ENCODE measurements at places on chromosomes 7 and 10.
A peak's percentile ranks its signal among the peaks of the same experiment; 100 is the strongest.

DNA sequence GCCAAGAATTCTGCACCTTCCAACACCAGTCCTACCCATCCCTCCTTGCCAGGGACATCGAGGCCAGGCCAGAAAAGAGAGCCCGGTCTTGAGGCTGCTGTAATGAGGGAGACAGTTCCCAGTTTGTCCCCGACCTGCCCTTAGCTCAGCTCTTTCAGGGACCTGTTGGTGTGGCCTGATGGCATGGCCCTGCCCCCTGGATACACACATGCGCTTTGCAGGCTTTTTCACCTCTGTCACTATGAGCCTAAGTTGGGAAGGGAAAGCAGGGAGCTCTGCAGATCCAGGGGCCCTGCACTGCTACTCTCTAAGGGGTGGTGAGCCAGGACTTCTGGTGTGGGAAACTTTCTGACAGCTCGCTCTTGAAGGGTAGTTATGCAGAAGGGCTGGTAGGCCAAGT lies 2.1 kb downstream of the SCD start:
- DNase-seq: no peak

DNA sequence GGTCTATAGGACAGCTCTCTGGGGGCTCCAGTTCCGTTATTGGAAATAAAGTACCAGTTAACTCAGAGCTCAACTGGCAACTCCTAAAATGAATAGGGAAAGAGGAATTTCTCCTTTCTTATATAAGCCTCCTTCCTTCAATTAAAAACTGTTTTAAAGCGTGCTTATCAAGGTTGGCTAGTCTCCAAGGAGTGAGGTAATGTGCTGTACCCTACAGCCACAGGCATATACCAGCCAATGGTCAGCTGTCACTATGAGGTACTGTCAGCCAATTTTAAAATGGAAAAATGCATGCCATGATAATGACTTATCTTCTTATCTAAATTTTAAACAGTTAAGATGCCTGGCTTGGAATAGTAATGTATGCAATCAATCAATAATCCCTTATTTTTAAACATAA lies 76.2 kb downstream of the PLCE1 start:
- DNase-seq: no peak

DNA sequence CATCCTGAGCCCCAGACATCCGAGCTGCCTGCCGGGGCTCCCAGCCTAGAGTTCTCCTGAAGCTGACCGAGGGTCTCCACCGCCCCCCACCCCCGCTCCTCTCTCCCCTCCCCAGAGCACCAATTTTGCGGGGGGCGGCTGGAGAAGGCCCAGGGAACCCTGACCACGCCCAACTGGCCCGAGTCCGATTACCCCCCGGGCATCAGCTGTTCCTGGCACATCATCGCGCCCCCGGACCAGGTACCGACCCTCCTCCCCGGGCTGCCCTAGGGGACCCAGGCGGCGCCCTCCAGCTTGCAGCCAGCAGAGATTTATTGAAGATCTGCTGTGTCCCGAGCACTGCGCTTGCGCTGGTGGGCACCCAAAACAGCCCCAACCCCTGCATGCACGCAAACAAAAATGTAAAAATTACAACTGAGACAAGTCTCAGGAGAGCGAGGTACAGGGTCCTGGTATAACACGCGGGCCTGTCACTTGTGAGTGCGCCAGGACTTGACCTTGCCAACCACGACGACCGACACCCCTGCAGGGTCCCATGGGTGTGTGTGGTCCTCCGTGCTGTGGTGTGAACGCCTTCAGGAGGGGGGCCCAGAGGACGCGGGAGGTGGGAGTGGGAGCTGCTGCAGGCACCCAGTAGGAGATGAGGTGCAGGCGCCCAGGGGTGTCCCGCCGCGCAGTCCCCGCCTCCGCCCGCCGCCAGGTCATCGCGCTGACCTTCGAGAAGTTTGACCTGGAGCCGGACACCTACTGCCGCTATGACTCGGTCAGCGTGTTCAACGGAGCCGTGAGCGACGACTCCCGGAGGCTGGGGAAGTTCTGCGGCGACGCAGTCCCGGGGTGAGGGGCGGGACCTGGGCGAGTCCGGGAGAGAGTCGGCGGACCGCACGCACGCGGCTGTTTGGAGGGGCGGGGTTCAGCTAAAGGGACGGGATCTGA lies 3.1 kb downstream of the PCOLCE start:
- no peak for DNase-seq

DNA sequence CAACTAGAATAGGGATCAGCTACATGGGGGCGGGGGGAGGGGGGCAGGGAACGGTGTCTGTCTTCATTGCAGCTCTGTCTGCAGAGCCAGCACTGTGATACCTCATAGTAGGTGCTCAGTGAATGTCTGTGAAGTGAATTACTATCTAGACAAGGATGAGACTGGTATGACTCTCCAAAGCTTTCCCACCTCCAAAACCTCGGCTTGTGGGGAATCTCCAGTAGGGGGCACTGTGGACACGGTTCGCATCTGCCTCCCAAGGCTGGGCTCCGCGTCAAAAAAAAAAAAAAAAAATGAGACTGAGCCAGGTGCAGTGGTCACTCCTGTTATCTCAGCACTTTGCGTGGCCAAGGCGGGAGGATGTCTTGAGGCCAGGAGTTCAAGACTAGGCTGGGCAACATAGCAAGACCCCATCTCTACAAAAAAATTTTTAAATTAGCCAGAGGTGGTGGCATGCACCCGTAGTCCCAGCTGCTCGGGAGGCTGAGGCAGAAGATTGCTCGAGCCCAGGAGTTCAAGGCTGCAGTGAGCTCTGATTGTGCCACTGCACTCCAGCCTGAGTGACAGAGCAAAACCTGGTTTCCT lies 9.6 kb downstream of the TRIM56 start:
- peak; percentile 2 for DNase-seq

DNA sequence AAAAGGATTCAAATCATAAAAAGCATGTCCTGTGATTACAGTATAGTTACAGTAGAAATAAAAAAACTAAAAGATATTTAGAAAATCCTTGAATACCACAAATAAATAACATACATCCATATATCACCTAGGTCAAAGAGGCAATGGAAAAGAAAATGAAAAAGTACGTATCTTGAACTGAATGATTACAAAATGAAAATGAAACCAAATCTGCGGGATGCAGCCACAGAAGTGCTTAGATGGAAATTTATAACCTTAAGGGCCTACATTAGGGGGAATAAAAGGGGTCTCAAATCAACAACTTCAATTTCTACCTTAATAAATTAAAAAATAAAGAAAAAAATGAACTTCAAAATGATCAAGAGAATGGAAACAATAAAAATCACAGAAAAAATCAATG lies 879.0 kb upstream of the CELF2 start:
- DNase-seq: no peak

DNA sequence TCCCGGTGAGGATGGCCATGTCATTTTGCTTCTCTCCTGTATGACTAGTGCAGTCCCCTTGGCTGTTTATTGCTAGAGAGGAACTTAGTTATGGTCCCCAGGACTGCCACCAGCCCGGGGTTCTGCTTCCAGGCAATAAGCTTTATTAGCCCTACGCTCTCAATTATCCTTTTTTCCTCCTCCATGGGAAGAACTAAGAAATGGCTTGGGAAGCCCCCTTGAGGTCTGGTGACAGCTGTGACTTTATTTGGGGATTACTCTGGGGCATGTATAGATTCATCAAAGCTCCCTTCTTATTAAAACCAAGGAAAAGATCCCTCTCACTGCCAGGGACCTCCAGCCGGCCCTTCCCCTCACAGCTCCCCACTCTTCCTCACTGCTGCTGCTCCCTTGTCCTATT lies 155.2 kb upstream of the INSYN2A start:
- DNase-seq: no peak

DNA sequence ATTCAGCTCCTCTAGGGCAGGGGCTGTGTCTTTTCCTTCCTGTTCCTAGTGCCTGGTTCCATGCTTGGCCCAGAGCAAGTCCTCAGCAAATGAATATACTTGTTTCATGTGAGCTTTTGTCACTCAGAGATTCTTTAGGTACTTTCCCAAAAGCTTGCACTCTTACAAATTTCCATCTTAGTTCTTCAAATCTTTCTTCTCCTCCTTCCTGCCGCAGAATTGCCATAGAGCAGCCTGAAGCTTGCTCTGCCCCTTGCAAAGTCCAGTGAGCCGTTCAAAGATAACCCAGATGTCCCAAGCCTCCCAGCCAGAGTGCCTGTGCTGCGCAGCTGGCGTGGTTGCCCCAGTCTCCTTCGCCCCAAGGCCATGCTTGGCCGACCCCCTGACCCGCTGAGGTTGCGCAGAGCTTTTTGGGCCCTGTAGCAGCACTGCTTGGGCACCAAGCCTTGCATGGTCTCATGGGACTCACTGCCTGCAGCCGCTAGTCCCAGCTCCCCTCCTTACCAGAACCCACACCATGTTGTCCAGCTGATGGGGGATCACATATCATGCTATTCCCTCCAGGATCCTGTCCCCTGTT lies 20.7 kb downstream of the CHST3 start:
- DNase-seq: no peak

- DNase-seq: no peak
Measured at GRCh38 chr10:87504307-87504639, 420 bp upstream of the MINPP1 start.

DNA sequence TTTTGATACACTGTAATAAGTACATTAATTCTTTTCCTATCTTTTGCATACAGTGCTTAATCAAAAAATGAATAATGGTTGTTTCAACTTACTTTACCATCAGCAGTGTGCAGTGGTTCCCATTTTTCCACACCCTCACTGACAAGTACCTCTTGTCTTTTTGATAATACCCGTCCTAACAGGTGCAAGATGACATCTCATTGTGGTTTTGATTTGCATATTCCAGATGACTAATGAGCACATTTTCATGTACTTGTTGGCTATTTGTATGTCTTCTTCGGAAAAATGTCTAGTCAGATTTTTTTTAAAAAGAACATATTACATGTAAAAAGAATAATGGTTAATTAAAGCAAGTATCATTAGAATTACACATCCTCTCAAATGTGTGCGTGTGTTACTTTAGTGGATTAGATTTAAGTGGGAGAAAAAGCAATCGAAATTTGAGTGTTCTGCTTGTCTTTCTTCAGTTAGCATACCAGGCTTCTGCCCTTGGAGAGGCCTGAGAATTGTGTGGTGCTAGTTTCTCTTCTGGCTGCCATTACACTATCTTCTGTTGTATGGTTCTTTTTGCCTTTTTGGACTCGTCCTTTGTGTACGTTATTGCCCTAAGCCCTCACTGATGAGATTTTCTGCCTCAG lies 291.2 kb downstream of the AUTS2 start:
- DNase-seq: no peak

DNA sequence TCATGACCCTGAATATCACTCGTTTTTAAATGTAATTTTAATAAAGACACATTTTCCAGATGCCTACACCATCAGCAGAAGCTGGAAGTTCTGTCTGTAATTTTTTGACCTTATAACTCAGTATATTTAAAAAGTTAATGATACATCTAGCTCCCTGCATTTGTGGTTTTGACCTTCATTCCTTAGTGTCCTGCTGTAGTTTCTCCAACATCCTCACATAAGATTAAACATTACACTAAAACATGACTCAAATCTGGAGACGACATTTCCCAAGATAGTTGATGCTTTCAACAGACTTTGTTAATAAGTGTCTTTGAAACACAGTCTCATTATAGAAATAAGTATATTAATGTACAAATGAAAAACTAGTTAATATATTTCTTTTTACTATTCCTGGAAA lies 363.1 kb downstream of the POM121L12 start:
- DNase-seq: no peak

- no peak for DNase-seq
Measured at GRCh38 chr7:133859231-133859630, 267.9 kb upstream of the LRGUK start.

- no peak for DNase-seq
Measured at GRCh38 chr7:27148756-27149641, 1.4 kb upstream of the HOXA6 start.

GRCh38 chr7:83921271-83921940 lies 272.5 kb upstream of the SEMA3E start:
- DNase-seq: no peak

GRCh38 chr7:24540956-24541355 lies 32.3 kb upstream of the PALS2 start:
- no peak for DNase-seq

GRCh38 chr7:135964791-135965190 lies 12.4 kb downstream of the MTPN start:
- no peak for DNase-seq

- DNase-seq: no peak
Measured at GRCh38 chr10:73601486-73601921, 10.4 kb upstream of the USP54 start.

GRCh38 chr10:86103391-86104101 lies 263.0 kb downstream of the GRID1 start:
- no peak for DNase-seq

DNA sequence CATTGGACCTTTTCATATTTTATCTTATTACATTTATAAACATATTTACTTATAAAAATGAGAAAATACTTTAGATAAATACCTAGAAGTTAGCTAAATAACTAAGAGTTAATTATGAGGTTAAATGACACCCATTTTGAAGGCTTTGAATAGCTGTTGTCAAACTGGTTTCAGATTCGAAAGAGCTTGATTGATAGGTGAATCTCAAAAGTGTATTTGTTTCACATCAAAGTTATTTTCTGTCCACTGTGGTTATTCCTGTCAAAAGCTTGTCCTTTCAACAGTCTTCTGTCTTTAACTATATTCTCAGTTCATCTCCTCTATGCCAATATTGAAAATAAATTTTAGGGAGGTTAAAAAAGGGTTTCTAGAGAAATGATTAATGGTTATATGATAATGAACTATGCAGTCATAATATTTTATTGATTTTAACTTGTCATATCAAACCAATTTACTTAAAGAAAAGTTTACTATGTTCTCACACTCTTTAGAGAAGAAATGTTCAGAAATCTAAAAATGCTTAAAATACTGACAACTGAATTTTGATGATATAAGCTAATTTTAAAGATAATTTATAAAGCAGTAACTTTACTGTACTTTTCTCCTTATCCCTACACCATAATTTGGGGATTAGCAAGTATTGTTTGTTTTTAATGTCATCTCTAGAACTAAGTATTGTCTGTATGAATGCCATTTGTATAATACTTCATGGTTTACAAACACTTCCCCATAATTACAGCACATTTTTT lies 72.0 kb upstream of the FOXP2 start:
- DNase-seq: no peak

DNA sequence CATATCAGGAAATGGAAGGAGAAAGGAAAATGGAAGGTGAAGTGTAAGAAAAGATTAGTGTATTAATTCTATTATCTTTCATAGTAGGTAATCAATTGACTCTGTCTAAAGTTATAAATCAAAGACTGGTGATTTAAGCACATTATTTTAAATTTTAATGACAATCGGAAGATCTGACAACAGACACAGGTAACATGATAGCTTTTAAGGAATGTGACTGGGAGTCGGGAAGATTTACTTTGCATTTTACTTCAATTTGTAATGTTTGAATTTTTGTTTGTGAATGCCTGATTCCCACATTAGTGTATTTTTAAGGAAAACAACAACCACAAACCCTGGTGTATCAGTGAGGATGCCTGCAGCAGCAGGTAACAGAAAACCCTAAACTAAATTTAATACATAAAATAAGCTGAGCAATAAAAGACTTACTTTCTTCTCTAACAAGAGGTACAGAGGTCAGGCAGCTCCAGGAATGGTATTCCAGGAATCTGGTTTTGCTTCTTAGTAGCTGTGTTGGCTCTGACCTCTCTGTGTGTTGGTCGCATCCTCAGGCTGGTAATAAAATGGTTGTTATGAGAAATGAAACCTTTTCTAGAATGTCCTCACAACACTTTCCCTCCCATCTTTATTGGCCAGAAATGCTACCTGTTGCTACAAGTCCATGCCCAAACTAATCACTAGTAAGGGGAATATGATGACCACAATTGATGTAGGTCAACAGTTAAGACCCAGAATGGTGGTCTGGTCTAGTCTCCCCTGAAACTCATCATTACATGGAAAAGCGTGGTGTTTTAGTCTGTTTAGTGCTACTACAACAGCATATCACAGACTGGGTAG lies 12.2 kb downstream of the DNAJB9 start:
- DNase-seq: no peak

Data from midbrain (tissue), 1 donor.